ENCODE measurements at places on chromosomes 7 and 10.

- DNase-seq = no peak
These were observed 566.1 kb upstream of the NRP1 start for GRCh38 chr10:33900596-33900995.

GRCh38 chr10:51718804-51719291 lies 19.5 kb upstream of the CSTF2T start:
- no peak for DNase-seq

GRCh38 chr10:101111547-101111946 lies 19.6 kb upstream of the TLX1 start:
- DNase-seq = no peak

DNA sequence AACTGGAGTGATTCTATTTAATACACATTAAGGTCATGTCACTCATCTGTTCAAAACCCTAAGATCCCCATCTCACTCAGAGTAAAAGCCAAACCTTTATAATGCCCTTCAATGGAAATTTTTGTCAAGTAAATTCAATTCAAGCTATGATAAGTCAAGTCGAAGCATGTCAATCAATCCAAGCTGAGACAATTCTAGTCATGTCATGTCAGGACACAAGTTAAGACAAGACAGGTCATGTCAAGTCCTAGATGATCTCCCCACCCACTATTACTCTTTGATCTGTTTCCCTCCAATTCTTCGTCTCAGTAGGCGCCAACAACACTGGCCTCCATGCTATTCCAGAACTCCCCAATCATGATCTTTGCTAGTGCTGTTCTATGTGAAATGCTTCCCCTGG lies 141.4 kb downstream of the MAGI2 start:
- DNase-seq = no peak

- DNase-seq = no peak
These were observed 338.8 kb upstream of the SHH start for GRCh38 chr7:156151078-156151477.

- DNase-seq = no peak
These were observed 619.4 kb downstream of the CNTNAP2 start for GRCh38 chr7:146735992-146736391.
